ENCODE measurements at places on chromosomes 7 and 10.

GRCh38 chr7:41037691-41038090, 665.2 kb downstream of the INHBA start:
- DNase-seq, result no peak

DNA sequence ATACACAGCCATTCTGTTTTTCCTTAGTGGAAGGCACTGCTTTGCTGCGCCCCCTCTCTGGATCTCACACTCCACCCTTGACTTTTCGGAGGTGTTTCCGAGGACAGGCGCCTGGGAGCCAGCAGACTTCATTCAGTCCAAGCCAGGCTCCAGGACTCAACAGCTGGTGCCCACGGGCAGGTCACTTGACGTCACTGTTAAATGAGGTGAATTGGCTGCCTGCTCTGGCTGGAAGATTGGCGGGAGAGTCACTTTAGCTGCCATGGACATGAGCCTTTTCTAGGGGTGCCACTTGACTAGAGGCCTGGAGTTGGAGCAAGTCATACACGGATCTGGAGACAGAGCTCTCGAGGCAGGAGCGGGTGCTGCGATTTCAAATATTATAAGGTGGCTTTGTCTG, 3.2 kb downstream of the HTRA1 start:
- no peak for DNase-seq

GRCh38 chr7:93719546-93719945, 145.0 kb upstream of the CALCR start:
- DNase-seq, result no peak

DNA sequence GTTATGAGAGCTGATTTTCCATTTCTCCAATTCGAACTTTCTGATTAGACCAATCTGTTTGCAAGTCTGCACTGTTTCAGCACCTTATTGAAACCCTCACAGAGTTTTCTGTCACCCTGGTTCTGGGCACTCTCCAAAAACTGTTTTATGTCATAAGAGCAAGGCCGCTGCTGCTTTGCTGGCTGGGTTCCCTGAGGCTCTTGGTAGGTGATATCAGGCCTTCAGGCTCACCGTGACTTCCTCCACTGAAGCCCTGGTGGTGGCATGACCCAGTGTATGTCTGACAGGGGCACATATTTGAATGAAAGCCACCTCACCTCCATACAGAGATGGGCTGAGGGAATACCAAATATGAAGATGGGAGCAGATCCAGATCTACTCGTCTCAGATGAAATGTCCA, 8.3 kb downstream of the RABGEF1 start:
- no peak for DNase-seq

- no peak for DNase-seq
These were observed 99.9 kb upstream of the IL6 start for GRCh38 chr7:22627136-22627535.

- DNase-seq, result no peak
These were observed 53.3 kb upstream of the TCF7L2 start for GRCh38 chr10:112896722-112897121.

- no peak for DNase-seq
These were observed 56.4 kb upstream of the CAV2 start for GRCh38 chr7:116443101-116443523.

- peak; percentile 59 for DNase-seq
These were observed 47.6 kb upstream of the ITGB1 start for GRCh38 chr10:33005322-33006301.

- no peak for DNase-seq
These were observed 107.6 kb downstream of the TRRAP start for GRCh38 chr7:98985945-98986344.

DNA sequence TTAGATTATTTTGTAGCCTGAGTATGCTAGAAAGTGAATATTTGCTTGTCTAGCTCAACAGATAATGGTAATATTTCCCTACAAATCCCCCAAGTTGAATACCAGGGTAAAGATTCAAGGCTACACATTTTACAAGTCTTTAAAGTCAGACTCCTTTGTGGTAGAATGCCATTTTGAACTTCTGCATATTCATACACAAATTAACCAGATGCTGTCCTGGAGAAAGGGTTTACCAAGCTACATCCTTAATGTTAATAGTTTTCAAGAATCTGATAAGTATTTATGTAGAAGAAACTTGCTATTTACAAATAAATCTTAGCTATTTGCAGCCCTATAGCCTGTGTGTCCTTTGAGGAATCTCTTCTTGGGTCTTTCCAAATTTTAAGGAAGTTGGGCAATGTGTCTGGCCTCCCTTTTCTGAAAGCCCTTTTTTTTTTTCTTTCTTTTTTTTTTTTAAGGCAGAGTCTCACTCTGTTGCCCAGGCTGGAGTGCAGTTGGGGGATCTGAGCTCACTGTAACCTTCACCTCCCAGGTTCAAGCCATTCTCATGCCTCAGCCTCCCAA, 82.6 kb downstream of the CPEB3 start:
- no peak for DNase-seq

GRCh38 chr7:106039486-106040060, 72.5 kb downstream of the SYPL1 start:
- no peak for DNase-seq

GRCh38 chr7:43639858-43640491, 57.1 kb downstream of the STK17A start:
- no peak for DNase-seq

DNA sequence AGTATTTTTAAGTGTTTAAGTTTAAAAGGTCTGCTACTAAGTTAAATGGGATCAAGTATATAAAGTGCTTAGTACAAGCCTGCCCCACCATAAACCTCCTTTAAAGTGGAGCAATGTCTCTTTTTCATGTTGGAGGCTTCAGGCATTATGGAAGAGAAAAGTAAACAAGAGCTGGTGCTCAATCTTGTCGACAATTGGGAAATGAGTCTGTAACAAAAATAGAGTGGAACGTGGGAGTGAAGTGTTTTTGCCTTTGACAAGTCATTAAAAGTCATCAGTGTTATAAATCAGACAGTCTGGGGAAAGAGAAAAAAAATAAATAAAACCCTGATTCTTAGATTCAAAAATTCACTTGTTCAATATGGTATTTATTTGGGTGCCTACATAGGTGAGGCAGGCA, 44.7 kb downstream of the DNAJC12 start:
- DNase-seq, result no peak

DNA sequence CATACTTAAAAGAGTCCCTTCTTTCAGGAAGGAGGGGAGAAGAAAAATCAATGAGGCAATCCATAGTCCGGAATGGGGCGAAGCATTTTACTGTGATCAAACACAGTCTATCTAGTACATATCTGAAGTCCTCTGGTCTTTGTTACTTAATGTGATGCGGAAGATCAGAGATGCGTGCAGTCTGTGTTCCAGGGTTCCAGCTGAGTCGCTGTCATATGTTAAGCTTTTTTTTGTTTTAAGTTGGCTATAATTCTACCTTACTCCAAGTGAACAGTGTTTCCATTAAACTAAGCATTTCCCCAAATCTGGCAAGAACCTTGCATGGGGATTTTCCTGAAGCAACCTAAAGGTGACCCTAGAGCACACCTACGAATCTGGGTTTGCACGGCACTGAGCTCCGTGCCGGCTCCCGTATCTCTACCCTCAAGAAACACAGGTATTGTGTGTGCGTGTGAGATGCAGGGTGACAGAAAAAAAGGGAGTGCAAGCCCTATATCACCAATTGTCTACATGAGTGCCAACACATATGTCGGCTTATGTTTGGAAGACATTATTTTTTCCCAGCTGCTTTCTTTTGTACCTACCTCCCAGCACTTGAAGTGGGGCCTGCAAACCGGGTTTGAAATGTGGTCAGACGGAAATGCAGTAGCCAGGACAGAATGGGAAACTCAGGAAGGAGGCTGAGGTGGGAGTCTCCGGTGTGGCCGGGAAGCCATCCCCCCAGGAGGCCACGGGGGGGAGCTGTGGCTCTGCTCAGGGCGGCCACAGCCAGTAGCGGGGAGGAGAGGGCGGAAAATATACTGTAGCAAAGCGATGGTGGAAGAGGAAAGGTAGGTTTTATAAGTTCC, 435.8 kb upstream of the MGMT start:
- DNase-seq, result peak; percentile 53

- no peak for DNase-seq
These were observed 35.3 kb downstream of the CHST3 start for GRCh38 chr10:71999360-72000072.

DNA sequence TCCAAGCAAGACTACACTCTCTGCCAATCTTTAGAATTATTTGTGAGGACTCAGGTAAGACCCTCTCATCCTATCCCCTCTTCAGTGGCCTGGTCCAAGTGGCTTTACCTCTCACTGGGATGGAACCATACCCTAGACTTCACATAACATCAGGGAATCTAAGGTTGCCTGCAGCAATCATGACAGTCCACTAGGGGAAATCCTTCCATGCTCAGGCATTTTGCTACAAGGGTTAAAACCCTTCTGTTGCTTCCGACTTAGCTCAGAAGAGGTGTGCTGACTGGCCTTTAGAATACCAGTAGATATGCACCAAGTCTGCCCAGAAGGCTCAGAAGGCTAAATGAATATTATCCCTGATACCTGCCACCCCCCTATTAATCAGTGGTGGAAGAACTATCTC, 24.9 kb upstream of the NPS start:
- no peak for DNase-seq

DNA sequence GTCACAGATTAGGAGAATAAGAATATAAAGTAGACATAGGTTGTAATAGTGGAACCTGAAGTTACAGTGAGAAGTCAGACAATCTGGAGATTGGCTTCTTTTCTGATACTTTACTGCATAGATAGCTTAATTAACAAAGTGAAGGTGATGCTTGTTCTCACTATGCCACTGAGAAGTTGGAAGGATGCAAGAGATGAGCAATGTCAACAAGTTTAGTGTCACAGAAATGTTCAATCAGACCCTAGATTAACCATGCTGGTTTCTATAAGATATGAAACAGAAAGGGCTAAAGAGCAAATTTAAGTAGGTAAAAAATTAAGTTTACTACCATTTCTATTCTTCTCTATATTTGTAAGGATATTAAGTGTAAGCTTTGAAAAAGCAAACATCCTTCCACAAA, 838.6 kb upstream of the SORCS1 start:
- DNase-seq, result no peak

- DNase-seq, result peak; percentile 62
These were observed 783 bp downstream of the ANLN start for GRCh38 chr7:36390199-36391090.

DNA sequence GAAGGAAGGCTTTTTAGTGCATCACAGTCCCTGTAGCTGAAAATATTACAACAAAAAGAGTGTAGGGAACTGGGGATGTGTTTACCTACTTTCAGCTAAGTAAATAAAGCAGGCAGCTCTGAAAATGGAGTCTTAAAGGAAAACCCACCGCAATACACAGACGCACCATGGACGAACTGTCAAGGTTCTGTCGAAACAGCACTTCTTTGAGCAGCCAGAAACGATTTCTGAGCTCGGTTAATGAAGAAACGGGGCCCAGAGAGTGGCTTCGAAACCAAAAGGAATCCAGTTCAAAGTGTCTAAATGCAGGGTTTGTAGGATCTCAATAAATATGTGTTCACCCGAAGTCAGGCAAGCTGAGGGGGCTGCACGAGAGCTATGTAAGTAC, 275.4 kb upstream of the NEBL start:
- DNase-seq, result no peak

- no peak for DNase-seq
These were observed 34.3 kb upstream of the ADAM12 start for GRCh38 chr10:126422567-126422966.

DNA sequence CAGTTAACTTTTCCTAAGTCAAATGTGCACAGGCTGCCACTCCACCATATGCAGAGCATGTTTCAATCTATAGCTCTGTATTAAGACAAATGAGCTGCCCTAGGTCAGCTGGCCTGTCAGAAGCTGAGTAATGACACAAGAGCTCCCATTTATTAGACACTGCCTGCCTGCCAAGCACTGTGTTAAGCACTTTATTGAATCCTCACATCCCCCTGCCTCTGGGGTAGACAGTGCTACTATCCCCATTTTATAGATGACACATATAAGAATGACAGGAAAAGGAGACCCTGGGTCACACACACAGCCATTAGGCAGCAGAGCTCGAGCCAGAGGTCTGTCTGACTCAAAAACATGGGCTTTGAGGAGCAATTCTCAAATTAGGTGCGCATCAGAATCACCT, 179.8 kb upstream of the PDE1C start:
- no peak for DNase-seq

- DNase-seq, result no peak
These were observed 37.0 kb upstream of the ZMIZ1 start for GRCh38 chr10:79031723-79032122.

GRCh38 chr10:59894114-59894513, 12.2 kb downstream of the CCDC6 start:
- DNase-seq, result no peak

DNA sequence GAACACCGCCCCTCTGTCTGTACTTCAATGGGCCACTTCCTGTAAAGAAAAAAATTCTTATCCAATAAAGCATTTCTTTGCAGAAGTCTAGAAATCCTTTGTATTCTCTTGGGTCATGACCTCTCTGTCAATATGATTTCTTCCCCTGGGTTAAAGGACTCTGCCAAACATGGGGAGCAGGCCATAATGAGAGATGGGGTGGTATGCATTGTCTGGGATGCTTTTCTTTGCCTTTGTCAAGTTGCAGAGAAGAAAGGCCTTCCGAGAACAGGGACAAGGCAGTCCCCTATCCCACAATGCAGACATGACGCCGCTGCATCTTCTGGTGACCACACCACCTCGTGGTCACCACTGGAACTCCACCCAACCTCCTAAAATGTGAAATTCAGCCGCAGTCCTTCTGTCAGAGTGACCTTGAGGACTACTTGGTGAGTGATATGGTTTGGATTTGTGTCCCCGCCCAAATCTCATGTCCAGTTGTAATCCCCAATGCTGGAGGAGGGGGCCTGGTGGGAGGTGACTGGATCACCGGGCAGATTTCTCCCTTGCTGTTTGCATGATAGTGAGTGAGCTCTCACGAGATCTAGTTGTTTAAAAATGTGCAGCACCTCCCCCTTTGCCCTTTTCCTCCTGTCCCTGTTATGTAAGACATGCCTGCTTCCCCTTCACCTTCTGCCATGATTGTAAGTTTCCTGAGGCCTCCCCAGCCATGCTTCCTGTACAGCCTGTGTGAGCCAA, 15.2 kb upstream of the FRMPD2 start:
- DNase-seq, result peak; percentile 60

DNA sequence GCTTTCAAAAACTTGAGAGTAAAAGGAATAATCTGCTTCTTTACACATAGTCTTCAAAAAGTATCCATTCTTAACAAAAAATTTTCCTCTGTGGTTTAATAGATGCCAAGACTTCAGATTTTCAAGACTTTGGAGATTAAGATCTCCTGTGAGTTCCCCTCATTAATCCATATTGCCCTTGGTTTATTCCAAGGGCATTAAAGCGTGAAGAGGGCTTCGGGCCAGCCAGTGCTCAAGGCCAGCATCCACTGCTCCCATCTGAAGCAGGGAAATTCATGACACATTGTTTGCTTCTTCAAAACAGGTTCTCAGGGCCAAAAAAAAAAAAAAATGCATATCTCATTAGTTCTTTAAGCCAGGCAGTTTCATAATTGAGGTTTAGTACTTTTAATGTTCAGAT, 137.3 kb upstream of the RHOBTB1 start:
- DNase-seq, result no peak

DNA sequence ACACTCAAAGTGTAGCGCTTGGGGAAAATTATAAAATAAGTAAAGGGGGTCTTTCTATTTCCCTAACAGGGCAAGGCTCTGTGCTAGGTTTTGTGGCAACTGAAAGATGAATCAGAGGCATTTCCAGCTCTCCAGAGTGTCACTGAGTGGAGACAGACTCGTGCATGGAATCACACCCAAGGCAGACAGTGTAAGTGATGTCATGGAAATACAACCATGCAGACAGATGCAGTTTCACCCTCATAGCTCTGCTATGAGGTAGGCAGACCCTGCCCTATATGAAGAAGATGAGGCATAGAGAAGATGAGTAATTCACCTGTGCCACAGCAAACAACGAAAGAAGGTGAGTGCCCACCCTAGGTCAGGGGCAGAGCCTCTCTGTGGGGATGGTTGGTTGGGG, 57.2 kb upstream of the PITRM1 start:
- no peak for DNase-seq

- no peak for DNase-seq
These were observed 31.5 kb upstream of the SMNDC1 start for GRCh38 chr10:110336111-110336721.

Data from stimulated activated CD4-positive, alpha-beta T cell treated with anti-CD3 and anti-CD28 coated beads, Interleukin-2, amount 100 ng/mL, for 24 hours (primary cell).